ENCODE measurements at places on chromosomes 3 and 15.

DNA sequence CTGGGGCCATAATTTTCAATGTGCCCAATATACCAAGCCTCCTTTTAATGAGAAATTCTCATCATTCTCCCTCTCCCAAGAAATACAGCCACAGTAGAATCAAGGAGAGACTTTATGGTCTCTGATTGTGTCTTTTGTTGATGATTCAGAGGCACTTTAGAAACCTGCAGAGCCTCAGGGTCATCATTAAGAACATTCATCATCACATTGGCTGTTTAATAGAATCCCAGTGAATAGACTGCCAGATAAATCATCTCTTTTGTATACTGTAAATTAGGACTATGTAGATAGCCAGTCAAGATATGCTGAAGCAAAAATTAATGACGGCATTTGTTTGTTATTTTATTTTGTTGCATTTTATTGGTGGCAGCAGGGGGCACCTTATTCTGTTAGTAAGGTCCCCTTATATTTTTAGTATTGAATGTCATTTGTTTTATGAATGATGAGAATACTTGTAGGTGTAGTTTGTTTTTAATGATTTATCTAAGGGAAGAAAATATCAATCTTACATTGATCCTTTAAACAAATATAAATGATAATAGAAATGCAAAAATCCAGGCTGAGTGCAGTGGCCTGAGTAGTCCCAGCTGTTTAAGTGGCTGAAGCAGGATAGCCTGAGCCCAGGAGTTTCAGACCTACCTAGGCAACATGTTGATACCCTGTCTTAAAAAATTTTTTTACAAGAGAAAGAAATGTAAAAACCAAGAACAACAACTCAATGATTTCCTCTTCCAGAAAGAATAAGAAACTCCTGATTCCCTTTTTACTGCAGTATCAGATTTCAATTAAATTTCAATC lies 138.8 kb downstream of the ZBBX start:
- no peak for DNase-seq

- peak; percentile 17 for DNase-seq
Measured at GRCh38 chr3:156449710-156450574, 105.0 kb downstream of the SSR3 start.

GRCh38 chr3:52006017-52006819 lies 10.5 kb upstream of the RPL29 start:
- DNase-seq = no peak

DNA sequence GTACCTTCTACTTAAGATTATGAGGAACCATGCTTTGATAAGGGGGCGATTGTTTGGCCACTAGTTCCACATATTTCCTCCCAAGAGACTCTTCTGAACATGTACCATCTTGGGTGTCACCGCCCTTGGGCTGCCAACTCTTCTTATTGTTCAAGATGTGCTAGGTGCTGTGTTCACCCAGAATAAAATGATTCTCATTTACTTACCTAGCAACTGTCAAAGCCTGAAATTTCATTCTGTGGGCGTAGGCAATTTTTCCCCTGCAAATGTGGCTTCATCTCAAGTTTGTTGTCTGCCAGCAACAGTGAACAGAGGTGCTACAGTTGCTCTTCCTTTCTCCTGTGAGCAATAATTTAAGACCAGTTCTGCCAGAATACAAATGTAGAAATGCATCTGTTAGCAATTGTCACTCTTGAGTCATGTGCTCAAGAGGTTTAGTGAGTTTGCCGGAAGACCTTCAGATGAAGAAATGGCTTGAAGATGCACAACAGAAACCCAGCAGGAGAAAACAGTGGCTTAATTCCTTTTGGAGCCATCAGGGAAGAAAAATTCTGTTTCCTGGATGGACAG lies 41.3 kb upstream of the RARB start:
- DNase-seq = no peak
